ENCODE measurements at places on chromosomes 13 and 19. TPM values are rescaled to one million over a fixed set of nuclear protein-coding genes. Genes with fewer than 3 reads are reported as not detected.

Gene SBSN
- not detected for total RNA-seq

Gene SIGLECL1
- not detected for total RNA-seq

DNA sequence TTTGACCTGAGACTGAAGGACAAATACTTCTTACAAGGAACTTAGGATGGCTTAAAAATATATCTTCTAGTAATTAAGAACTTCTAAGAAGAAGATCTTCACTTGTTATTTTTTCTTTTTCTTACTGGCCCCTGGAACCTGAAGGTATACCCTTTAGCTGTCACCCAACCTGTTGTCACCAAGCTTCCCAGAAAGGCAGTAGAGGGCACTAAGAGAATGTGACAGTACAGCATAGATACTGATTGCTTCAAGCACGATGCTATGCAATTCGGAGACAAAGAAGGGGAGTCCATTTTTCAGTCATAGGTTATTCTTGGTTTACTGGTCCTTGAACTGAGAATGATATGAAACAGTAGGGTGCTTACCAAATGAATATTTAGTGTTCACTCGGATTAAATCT lies 208.3 kb upstream of the PCDH9 start:
- H3K36me3 ChIP-seq: no peaks in the 10 kb centered on the region
- DNase-seq: no peak
- no peak overlapping the region for H3K27ac ChIP-seq
- H3K27me3 ChIP-seq: no peaks in the 10 kb centered on the region
- no peak overlapping the region for H3K4me3 ChIP-seq

DNA sequence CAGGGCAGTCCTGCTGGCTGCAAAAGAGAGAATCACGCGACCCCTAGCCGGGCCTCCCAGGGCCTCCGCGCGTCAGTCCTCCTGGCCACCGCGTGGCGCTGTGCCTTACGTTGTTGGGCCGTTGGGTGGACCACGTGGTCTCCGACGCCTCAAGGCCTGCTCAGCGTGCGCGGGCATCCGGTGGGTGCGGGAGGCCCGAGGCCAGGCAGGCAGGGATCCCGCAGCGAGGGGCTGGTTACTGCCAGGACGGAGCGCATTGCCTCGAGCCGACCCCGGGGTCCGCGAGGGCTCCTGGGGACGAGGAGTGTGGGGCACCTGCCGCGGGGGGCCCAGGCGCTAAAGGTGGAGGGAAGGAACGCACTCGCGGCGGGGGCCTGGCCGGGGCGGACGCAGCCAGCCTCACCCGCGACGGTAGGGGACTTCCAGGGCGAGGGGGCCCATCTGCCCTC lies at the start of gene TDRD12:
TSS of gene TDRD12 (plus strand) at position 157 of the 449 bp plus-strand sequence. CDS start 306 bp downstream, outside the sequence.
- peaks cover 5% of the 10 kb centered on the region for H3K4me1 ChIP-seq
- H3K27ac ChIP-seq: no peak within 1 kb of the TSS
- DNase-seq: peak; percentile 70
- H3K4me3 ChIP-seq: no peak within 1 kb of the TSS
- H3K36me3 ChIP-seq: 0 out of 2 replicates have a peak, but pooled peaks cover 2% of the 10 kb centered on the region
- no peaks in the 10 kb centered on the region for H3K27me3 ChIP-seq

- no peak for DNase-seq
- H3K27me3 ChIP-seq: no peaks in the 10 kb centered on the region
- peaks cover 29% of the 10 kb centered on the region for H3K36me3 ChIP-seq
- H3K4me3 ChIP-seq: no peak overlapping the region
- no peak overlapping the region for H3K27ac ChIP-seq
These were observed 13.3 kb downstream of the KCTD15 start for GRCh38 chr19:33809960-33810359.

Data from WTC11 (cell line).